ENCODE measurements at places on chromosomes 6 and 20.

GRCh38 chr6:161749576-161749975 is 475.7 kb upstream of the AGPAT4 start:
- no peak for DNase-seq

DNA sequence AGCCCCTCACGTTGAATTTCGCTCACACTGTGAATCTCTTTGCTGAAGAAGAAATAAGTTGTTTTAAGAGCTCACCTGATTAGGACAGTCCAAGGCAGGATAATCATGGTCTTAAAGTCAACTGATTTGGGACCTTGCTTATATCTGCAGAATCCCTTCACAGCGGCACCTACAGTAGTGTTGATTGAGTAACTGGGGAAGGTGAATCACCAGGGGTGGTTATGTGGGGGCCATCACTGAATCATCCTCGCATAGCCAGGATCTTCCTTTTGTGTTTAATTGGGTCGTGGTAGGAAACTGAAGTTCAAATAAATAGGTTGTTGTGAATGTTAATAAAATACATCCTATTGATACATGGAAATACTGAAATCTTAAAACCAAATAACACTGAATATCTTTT is 20.2 kb upstream of the MICA start:
- DNase-seq = no peak

DNA sequence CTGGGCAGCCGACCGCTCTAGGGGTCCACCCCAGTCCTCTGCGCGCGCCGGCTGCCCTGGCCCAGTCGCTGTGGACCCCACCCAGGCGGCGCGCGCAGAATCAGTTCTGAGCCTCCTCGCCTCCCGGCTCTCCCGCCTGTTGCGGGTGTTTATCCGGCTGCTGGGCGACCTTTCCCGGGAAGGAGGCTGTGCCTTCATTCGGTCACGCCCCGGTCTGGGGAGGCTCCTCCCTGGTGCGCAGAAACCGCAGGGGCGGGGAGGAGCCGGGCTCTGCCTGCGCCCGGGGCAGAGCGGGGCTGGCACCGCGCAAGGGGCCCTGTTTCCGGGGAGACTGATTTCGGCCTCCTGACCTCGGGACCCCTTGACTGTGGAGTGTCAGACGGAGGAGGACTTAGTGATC is 80.8 kb upstream of the EYS start:
- DNase-seq = no peak

DNA sequence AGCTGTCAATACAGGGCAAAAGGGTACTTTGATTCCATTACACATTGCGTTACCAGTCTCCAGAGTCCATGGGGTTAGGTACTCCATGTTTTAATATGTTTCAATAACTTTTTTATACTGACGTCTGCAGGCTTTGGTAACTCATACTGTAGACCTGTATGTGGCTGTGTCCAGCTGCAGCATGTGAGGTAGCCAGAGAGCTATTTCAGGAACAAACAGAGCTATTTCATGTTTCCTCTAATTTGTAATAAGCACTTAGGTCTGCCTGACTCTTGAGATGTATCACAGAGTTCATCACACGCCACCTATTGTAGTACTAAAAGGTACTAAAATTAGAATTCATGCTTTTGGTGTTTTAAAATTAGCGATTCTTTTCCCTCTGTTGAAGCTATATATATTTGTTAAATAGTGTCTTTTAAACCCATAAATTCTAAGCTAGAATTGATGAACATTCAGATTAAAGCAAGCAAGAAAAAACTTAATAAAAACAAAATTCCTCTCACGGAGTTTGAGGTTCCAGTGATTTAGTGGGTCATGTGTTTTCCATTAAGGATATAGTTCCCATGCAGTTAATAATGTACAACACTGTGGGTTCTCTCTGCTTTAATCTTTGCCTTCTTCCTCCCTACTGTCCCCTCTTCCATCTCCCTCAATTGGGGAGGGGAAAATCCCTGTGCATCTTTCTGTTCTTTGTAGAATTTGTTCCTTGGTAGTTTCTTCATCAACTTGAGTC is 37.0 kb downstream of the FOXO3 start:
- no peak for DNase-seq

DNA sequence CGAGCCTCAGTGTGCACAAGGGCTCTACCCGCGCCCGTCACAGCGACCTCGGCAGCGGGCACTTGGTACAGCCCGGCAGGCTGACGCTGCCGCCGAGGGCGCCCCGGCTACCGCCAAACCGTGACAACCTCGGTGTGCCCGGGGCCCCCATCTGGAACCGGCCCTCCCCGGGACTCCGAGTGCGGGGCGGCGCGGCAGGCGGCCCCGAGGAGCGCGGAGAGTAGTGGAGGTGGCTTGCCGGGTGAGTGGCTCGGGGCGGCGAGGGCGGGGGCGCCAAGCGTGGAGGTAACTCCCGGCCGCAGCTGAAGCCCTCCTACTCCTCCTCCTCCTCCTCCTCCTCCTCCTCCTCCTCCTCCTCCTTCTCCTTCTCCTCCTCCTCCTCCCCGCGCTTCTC is at the start of gene ISM1:
ISM1 (plus strand) TSS at position 371 of the 394 bp plus-strand sequence. CDS start 503 bp downstream, outside the sequence.
- DNase-seq = peak; percentile 73

GRCh38 chr6:26218824-26219223 is 131.6 kb downstream of the HFE start:
- no peak for DNase-seq

GRCh38 chr6:161367472-161367871 is 93.6 kb upstream of the AGPAT4 start:
- DNase-seq = no peak

DNA sequence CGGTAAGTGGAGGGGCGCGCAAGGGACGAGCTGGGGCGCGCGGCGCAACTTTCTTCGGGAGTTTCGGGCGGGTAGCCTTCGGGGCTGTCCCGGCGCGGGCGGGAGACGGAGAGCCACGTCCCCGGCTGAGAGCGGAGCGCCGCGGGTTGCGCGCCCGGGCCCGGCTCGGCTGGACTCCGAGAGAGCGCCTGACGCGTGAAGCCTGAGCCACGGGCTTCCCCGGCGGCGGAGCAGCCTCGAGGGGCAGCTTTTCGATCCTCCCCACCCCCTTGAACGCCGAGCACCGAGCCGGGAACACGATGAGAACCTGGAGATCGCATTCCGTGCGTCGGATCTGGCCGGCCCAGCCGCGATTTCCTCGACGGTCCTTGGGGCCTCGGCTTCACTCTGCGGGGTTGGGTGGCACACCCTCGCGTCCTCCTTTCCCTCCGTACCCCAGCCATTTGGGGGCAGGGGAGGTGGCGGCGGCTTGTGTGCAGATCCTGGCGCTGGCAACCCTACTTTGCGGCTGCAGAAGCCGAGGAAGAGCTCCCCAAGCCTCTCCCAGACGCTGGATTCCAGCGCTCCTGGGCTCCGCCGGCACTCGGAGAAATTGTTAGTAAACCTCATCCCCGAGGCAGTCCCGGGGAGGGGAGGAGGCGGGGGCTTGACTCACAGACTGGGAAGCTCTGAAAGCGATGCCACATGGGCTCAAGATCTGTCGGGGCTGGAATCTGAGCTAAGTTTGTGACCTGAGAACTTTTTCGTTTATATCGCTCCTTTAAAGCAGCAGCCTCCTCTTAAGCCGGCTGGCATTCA is 572 bp downstream of the DSE start:
- peak; percentile 76 for DNase-seq

GRCh38 chr6:63887002-63887751 is 251.6 kb downstream of the PHF3 start:
- no peak for DNase-seq

DNA sequence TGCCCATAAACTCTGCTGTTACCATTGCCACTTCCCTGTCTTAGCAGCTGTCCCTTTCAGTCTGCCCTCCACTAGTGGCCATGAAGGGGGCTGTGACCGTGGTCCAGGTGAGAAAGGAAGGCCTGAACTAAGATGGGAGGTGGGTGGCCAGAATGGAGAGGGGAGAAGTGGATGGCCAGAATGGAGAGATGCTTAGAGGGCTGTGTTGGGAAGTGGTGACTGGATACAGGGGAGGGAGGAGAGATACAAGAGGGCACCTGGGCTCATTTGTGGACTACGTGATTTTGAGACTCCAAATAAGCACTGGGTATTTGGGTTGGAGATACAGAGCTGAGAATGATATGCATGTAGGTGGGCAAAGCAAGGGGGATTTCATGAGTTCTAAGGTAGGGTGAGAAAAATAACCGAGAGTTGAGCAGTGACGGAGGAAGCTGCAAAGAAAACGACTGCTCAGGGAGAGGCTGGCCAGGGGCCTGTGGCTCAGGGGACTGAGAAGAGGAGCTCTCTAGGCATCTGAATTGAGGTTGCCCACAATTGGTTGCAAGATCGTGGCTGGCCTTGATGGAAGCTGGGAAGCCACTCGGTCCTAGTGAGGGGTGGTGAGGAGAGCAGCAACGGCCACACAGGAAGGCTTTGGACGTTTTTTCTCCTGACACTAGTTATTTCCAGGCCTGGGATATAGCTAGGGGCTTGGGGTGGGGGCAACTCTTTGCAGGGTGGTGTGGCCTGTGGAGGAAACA is 36.9 kb downstream of the PANK2 start:
- DNase-seq = no peak

DNA sequence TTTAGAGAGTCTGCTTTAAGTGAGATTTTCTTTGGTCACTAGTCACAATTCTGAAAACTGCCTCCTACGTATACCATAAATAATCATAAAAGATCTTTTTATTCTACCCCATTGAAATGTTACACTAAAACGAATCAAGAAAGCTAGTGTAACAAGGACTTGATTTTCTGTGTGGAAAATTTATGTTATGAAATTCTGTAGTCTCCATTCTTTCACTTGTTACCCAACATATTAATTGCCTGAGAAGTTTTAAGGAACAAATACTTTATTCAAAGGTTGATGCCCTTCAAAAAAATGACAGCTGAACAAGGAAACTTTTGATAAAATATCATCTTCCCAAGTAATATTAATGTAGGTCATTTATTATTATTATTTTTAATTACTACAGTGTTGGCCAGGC is 13.3 kb upstream of the HBS1L start:
- DNase-seq = no peak

DNA sequence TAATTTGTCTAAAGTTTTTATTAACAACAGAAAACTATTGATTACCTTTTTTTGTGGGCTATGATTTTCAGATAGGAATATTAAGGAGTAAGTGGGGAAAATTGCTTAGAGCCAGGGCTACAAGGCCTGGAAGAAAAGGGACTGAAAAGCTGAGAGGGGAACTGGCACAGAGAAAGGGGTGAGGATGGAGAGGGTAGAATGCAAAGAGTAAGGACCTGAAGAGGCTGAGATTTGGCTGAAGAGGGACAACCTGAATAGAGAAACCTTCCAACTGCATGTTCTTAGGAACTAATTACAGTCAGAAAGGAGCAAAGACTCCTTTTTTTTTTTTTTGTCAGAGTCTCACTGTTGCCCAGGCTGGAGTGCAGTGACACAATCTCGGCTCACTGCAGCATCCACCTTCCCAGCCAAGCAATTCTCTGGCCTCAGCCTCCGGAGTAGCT is 16.7 kb downstream of the BTN2A1 start:
- no peak for DNase-seq

DNA sequence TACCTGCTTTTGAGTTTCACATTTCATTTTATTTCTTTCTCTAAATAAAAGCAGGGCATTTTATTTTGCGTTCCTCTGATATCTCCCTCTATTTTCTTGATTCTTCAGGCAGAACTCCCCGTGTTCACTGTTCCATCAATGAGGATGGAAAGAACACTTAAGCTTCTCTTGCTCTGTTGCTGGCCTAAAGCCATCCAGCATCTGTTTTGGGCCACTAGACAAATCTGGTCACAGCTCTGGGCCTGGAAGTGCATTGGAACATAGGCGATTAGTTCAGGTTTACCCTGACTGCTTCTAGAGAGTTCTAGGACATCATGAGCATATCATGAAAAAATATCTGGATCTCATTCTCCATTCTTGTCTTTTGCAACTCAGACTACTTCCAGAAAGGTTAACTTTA is 611.2 kb downstream of the UTRN start:
- no peak for DNase-seq

DNA sequence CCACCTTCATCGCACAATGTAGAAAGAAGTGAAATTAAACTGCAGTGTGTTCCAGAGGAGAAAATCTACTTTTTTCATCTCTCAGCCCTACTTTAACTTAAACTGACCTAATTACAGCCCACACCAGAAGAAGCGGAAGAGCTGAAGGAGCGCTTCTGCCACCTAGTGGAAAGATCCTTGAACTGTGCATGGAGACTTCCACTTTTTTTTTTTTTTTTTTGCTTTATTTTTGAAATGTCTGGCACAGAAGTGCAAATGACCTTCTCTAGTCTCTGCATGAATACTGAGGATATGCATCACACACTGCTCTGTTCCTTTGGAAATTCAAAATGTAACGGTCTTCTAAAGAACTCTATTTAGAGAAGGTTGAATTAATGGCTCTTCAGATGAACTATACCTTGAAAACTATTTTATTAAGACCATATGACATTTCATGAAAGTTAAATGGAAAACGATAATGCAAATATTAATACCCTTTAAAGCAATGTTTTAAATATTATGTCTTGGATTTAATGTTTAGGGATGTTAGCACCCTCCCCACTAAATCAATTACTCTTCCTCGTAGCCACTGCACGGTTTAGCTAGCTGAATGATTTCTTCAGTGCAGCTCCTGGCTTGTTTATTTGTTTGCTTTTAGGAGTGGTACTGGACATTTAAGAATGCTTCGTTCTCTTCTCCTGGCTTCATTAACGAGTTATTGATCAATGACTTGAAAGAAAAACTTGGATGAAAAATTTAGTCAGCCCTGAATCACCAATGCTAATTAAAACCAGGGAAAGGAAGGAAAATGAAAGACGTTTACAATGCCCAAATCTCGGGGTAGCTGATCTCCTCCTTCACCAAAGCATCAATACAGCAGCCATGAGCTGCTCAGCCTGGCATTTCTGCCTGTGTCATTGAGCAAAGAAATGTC is 569.6 kb upstream of the GJE1 start:
- DNase-seq = peak; percentile 54

DNA sequence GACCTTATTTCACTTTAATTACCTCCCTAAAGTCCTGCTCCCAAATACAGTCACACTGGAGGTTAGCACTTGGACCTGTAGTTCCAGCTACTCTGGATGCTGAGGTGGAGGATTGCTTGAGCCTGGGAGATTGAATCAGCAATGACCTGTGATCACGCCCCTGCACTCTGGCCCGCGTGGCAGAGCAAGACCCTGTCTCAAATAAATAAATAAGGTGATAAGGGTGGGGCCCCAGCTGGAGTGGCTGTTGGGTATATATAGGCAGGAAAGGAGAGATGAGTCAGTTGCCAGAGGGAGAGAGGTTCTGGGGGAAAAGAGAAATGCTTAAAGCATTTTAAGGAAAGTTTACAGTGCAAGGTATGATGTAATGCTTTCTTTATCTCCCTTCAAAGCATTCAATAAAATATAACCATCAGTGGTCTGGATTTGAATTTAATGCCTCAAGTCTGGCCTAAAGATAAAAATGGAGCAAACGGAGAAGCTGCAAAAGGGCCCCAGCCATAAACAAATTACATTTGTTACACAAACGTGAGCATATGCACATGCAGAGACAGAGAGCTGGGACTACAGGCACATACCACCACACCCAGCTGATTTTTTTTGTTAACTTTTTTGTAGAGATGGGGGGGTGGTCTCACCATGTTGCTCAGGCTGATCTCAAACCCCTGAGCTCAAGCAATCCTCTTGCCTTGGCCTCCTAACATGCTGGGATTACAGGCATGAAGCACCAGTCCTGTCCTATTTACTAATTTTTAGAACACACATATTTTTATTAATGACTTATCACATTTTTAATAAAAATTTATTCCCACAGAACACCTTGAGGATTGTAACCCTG is 6.1 kb upstream of the PM20D2 start:
- DNase-seq = no peak

Measured in nephron progenitor cell (in vitro differentiated cells).